ENCODE measurements at places on chromosomes 5 and 9.

GRCh38 chr9:15618540-15619331 lies 65.9 kb downstream of the CCDC171 start:
- DNase-seq = no peak

DNA sequence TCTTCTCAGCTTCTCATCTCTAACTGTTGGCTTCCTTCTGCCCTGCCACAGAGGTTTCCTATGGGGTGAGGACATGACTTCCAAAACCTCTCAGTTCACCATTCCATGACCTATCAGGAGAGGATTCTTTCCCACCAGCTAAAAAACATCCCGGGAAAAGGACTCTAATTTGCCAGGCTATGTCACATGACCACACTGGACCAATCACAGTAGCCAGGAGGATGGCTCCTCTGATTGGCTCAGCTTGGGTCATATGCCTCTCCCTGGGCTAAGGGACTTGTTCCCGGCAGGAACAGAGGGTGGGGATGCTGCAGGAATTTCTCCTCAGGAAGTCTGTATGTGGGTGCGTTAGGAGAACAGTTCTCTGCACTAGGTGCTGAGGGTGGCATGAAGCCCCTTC lies 40.3 kb upstream of the XPA start:
- DNase-seq = no peak

DNA sequence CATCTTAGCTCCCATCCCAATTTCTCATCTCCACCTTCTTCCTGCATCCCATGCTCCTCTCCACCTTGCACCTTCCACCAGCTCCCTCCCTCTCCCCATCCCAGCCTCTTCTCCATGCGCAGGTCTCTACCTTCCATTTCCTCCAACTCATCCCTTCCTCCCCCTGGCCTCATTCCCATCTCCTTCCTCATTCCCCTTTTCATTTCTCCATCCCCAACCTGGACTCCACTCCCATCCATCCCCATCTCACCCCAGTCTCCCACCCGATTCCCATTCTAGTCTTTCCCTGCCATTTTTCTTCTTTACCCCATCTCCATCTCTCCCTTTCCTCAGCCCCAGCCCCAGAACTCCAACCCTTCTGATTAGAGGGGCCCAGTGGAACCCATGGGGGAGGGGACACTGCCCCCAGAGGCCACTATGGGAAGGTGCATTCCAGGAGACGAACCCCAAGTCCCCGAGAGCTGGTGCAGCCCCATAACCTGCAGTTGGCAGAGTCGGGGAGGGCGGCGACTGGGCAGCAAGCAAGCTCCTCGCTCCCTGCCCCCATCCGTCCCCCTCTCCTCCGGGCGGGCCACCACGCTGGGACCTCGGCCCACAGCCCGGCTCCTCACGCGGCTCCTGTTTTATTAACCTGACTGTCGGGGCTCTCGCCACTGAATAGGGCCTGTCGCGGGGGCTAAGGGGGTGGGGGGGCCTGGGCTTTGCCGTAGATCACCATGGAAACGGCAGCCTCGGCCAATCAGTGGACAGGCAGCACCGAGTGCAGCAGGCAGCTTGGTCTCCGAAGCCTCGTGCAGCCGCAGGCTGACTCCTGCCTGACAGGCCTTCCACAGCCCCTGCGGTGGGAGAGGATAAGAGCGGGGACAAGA lies 66.7 kb downstream of the PCDH1 start:
- peak; percentile 8 for DNase-seq

GRCh38 chr5:2906302-2907090 lies 155.0 kb upstream of the IRX2 start:
- DNase-seq = no peak

- no peak for DNase-seq
Measured at GRCh38 chr5:61461417-61461816, 129.4 kb downstream of the ZSWIM6 start.

- no peak for DNase-seq
Measured at GRCh38 chr9:110588296-110588695, 8.8 kb upstream of the SVEP1 start.

- no peak for DNase-seq
Measured at GRCh38 chr9:91580136-91580535, 156.5 kb upstream of the NFIL3 start.

DNA sequence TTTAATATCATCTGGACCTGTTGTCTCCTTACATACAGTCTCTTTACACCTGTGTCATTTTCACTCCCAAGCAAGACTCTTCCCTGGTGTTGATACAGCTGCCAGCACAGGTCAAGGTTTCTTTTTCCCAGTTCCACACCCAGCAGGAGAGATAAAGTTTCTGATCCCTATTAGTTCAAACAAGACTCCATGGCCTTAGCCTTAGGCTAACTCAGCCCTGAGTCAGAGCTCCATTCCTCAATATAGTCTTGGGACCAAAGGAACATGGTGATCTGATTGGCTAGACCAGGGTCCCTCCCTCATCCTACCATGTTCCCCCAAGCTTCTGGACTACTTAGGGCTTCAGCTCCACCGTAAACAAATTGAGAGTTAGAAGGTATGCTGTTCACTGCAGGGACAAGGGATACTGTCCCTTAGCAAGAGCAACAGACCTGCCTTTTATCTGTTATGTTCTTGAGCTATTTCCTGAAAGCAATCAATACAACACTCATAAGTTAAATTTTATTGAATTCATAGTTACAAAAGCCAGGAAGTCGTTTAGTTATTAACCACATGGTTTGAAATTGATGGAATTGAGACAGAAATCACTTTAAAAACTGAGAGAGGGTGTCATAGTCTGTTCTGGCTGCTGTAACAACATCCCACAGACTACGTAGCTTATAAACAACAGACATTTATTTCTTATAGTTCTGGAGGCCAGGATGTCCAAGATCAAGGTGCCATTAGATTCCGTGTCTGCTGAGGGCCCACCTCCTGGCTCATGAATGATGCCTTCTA lies 20.5 kb downstream of the SLC1A1 start:
- DNase-seq = no peak

DNA sequence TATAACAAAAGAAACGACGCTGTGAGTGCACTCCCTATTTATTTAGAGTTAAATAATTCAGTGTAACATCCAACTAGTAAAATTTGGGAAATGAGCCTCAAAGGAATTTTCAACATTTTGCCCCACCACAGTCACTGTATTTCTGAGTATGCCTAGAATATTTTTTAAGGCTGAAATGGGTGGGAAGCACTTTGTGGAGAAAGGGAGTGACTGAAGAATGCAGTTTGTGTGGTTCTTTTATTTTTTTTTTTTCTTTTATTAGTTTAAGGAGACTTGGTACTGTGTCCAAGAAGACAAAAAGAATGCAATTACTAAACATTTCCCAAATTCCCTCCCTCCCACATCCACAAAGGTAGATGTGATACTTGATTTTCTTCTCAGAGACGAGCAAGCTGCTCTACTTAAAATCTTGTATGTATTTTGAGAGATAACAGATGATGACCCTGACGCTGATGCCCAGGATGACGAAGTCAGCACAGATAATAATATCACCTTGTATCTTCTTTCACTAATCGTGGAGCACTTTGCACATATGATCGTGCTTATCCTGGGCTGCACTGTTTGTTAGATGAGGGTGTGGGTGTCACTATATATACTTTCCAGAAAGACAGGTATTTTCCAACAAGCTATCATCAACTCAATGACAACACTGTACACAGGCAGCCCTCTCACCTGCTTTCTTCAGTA lies 586.3 kb downstream of the RAB3C start:
- no peak for DNase-seq

DNA sequence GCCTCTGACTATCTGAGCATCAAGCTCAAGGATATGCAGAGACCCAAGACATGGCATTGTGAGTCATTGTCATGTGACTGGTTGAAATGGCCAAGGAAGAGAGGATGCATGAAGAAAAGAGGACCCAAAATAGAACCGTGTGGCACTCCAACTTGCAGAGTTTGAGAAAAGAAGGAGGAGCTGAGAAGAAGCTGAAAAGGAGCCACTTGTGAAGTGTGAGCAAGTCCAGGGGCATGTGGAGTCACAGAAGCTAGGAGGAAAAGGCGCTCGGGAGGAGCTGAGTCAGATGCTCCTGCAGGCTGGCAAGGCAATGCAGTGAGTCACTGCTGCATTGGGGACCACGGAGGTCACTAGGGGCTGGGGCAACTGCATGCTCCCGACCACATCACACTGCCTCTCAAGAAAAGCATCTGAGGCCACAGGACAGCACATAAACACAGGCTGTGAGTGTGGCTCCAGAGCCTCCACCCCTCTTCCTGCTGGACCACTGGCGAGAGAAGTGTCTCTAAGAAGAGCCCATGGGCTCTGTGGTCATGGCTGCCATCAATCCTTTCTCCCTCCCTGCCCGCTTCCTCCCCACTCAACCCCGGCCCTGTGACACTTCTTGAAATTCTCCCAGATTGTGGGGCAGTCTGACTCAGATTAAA lies 197.6 kb downstream of the DRD1 start:
- DNase-seq = no peak

DNA sequence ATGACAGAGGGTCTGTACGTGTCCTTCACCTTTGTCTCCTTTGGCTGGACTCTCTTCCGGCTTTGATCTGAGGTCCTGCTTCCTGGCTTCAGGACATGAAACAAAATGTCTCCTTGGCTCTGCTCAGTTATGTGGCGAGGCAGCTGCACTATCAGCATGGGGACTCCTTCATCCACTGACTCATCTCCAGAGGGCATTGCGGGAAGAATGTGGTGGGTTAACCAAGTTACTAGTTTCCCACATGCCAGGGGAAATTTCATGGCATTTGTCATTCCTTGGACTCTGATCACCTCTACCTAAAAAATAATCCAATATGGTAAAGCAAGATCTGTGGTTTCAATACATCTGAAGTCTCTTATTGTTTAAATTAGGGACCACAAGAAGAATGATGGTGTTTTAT lies 259.7 kb downstream of the MED10 start:
- no peak for DNase-seq

GRCh38 chr9:130213911-130214761 lies 41.9 kb downstream of the NCS1 start:
- no peak for DNase-seq

- no peak for DNase-seq
Measured at GRCh38 chr5:53817183-53817582, 256.7 kb downstream of the NDUFS4 start.

DNA sequence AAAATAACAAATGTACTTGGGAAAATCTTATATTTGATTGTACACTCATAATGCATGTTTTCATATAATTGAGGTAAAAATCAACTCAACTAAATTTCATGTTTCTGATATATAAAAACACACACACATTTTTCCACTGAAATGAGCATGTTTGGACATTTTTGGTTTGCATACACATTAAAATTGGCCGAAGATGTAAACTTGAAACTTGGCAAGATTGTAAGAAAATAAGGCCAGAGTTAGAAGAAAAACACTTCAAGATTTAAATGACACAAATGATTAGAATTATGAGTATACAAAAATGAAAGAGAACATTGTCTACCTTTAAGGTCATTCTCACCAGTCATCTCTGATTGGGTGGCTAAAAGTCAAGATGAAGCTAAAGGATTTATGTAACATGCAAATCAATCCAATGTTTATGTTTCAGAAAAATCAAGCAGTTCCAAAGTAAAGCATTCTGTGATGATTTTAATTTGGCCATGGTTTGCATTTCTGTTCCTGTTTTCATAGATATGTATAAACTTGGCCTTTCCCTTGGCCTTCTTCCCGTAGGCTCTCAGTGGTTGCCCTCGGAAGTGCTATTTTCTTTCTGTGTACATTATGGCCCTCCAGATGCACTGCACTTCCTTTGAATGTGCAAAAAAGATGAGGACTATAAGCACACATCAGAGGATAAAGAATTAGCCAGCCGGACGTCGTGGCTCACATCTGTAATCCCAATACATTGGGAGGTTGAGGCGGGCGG lies 1105.4 kb upstream of the DMAC1 start:
- no peak for DNase-seq

GRCh38 chr9:104286799-104287198 lies 192.7 kb downstream of the SMC2 start:
- no peak for DNase-seq

GRCh38 chr5:10467281-10468198 lies 25.9 kb downstream of the ROPN1L start:
- no peak for DNase-seq

DNA sequence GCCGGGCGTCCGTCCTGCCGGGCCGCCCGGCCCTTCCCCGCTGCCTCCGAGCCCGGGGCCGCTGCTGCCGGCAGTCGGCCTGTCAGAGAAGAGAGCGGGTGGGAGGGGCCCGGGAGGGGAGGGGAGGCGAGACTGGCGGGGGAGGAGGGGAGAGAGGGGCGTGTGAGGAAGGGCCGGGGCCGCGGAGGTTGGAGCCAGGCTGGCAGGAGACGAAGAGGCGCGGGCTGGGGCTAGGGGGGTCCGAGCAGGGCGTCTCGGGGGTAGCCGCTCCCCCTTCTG lies 570 bp downstream of the CREBRF start:
- peak; percentile 80 for DNase-seq

GRCh38 chr5:101942321-101942882 lies 353.7 kb downstream of the SLCO4C1 start:
- DNase-seq = no peak

- no peak for DNase-seq
Measured at GRCh38 chr5:132253452-132254320, 3.8 kb upstream of the PDLIM4 start.

DNA sequence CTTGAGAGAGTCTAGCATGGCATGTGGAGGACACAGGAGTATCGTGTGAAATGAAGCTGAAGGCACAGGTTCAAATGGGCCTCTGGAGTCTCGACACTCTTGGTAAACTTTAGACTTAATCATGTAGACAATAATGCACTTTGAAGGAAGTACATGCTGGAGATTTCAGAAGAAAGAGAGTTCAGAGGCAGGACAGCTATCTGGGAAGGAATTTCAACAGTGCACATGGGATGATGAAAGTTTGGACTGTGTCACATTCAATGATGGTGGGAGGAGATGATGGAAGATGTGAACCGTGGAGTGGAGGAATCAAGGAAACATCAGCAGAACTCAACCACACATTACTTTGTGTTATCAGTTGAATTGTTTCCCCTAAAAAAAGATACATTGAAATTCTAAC lies 88.6 kb upstream of the PAPPA start:
- DNase-seq = no peak

- no peak for DNase-seq
Measured at GRCh38 chr9:112505607-112506006, 19.0 kb downstream of the KIAA1958 start.

GRCh38 chr5:167346461-167346860 lies 945.0 kb upstream of the WWC1 start:
- DNase-seq = no peak

- no peak for DNase-seq
Measured at GRCh38 chr5:81825237-81825636, 74.3 kb upstream of the SSBP2 start.

- no peak for DNase-seq
Measured at GRCh38 chr9:126507318-126508109, 106.2 kb upstream of the LMX1B start.

GRCh38 chr5:154837009-154837901 lies 13.1 kb downstream of the FAXDC2 start:
- no peak for DNase-seq
